Stimulated activated CD8-positive, alpha-beta memory T cell treated with anti-CD3 and anti-CD28 coated beads, Interleukin-4, amount 100 ng/mL, for 48 hours (primary cell): ENCODE measurements at places on chromosomes 13 and 19.
A peak's percentile ranks its signal among the peaks of the same experiment; 100 is the strongest.

DNA sequence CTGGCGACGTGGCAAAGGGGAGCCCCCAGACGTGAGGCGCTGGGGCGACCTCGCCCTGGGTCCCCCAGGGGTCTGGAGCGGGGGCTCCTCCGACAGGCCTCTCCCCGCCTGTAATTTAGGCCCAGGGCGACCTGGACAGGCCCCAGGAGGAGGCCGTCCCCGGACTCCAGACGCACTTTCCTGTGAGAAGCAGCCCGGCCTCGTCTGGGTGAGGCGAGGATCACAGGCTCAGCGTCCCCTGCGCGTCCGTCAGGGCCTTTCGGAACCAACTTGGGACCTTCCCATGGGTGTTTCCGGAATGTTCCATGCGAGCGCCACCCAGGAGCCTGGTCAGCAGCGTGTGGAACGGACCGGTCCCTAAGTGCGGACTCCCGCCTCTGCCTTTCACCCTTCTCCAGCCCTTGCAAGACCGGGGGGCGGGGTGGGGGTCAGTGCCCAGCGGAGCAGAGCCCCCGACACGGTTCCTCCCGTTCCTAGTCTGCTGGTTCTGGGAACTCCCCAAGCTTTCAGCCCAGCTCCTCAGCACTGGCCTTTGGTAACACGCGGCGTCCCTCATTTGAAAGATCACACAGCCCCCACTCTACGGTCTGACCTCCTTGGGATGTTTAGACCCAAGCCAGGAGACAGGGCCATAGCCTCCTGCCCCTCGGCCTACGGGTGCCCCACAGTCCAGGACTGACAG, 1.1 kb upstream of the GRTP1 start:
- no peak for DNase-seq

DNA sequence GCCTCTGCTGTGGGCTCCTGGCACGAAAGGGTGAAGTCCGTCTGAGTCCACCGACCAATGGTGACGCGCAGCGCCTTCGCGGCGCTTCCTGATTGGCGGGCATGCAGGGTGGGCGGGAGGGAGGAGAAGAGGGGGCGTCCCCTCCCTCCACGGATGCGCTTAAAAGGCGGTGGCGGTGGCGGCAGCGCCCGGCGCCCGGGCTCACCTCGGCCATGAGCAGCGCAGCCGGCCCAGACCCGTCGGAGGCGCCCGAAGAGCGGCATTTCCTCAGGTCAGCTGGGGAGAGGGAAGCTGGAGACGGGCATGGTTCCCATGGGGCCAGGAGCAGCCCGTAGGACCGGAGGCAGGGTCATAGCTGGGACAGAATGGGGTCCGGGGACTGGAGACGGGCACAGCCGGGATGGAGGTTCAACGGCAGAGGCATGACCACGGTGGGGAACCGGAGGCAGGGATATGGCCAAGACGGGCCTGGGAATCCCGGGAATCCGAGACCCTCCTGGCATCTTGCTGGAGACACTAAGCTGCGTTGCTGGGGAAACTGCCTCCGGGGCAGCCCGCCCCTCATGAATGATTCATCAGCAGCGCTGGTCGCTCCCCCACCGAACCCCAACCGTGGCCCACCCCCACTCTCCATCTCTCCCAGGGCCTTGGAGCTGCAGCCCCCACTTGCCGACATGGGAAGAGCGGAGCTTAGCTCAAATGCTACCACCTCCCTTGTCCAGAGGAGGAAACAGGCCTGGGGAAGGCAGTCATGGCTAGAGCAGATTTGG, at the start of gene YJEFN3:
Gene YJEFN3 (plus strand): TSS at position 191 of the 770 bp plus-strand sequence. CDS start 22 bp downstream, at position 213.
- DNase-seq, result no peak

GRCh38 chr13:98974053-98974452, 3.8 kb downstream of the DOCK9 start:
- no peak for DNase-seq

GRCh38 chr19:40716031-40716481, 630 bp downstream of the COQ8B start:
- DNase-seq, result peak; percentile 84

GRCh38 chr13:21749410-21749809, 78.5 kb downstream of the FGF9 start:
- no peak for DNase-seq

DNA sequence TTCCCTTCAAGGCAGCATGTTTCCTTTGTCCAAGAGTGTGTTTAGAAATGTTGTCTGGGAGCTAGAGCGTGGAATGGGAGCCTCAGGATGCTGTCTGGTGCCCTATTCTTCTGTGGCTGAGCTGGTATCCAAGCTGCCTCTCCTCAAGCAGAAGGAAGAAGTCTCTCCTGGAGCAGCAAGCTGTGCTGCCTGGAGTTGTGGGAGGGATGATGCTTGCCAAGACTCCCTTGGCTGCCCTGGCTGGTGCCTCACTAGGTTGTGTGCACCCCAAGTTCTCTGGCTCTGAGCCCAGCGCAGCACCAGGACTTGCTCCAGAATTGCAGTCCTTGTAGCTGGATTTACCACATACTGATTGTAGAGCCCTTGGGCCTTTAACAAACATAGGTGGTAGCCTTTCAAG, 4.7 kb upstream of the CYP4F3 start:
- no peak for DNase-seq

DNA sequence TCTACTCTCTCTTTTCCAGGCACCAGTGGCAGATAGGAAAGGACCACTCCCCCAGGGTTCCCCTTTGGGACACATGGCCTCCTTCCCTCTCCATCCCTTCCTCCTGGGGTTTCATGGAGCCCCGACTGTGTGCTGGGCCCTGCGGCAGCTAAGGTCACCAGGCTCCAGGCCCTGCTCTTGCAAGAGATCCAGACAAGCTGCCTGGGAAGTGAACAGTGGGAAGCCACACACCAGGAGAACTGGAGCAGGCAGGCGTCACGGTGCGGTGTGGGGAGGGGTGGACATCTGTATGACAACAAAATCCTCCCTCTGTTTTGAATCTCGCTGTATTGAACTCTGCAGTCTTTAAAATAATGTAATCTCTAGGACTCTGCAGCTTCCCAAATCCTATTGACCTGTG, 330.1 kb downstream of the UQCRFS1 start:
- no peak for DNase-seq

GRCh38 chr19:1836458-1837221, 11.6 kb downstream of the REXO1 start:
- no peak for DNase-seq

DNA sequence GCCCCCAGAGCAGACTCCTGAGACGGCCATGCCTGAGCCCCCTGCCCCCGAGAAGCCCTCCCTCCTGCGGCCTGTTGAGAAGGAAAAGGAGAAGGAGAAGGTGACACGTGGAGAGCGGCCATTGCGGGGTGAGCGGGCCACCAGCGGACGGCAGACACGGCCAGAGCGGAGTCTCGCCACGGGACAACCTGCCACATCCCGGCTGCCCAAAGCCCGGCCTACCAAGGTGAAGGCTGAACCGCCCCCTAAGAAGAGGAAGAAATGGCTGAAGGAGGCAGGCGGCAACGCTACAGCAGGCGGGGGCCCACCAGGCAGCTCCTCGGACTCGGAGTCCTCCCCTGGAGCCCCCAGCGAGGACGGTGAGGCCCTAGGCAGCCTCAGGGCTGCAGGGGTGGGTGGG, 24.1 kb downstream of the RRAS start:
- no peak for DNase-seq

GRCh38 chr13:103275722-103276121, 209.5 kb upstream of the SLC10A2 start:
- no peak for DNase-seq

DNA sequence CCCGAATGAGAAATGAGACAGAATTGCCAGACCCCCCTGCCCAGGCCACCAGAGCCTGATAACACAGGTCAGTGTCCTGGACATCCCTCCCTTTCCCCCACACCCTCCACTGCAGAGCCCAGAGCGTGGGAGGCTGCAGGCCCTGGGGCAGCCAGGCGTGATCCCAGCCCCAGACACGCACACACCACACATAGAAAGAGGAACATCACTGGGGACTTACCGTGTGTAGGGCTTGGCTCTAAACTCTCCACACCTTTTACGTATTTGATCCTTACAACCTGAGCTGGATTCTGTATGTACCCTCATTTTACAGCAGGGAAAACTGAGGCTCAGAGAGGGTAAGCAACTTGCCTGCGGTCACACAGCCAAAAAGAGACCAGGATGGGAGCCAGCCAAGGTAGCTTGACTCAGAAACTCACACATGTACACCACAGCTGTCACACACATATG, 334 bp upstream of the ANGPTL6 start:
- DNase-seq, result no peak

- DNase-seq, result no peak
Observed at GRCh38 chr13:73060251-73061160, 1.7 kb downstream of the KLF5 start.

DNA sequence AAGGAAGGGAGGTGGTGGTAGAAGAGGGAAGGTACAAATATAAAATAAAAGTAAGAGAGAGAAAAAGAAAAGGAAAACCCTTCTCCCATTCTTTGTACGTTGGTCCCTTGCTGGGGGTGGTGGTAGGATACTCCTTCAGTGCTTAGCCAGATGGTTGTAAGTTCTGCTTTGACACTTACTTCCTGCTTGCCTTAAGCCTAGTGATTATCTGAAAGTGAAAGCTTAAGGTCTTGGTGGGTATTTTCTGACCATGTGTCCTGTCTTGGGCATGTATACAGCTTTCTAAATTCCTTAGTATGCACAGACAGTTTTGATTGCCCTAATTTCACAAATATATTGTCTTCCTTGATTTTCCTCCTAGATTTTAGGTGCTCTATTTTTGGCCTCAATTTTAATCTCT, 314.8 kb downstream of the PCDH17 start:
- no peak for DNase-seq

GRCh38 chr19:48400018-48400742, 6.7 kb downstream of the GRIN2D start:
- peak; percentile 68 for DNase-seq

DNA sequence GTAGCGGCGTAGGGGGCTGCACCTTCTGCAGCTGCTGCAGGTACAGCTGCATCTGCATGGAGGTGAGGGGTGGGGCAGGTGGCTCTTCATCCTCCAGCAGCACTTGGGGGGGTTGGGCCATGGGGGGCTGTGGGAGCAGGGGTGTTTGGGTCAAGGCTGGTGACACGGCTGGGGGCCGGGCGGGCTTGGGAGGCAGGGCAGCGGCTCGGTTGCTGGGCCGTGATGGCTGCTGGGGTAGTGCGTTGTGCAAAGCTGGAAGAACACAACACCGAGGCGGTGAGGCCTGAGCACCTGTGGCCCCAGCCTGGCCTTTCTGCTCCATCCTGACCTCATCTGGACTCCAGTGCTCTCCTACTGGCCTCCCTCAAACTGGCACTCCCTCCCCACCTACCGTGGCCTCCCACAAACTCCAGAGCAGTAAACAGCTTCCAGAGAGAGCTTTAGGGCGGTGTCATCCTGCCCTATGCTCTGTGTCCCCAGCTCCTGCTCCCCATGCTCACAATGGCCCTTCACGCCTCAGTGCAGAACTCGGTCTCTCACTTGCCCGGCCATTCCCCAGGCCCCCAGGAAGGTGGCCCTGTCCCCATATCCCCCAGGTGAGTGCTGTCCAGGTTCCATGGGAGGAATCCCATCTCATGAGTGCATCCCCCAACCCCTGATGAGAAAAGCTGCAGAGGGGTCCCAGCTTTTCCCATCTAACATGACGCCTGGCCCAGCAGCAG, 11.1 kb upstream of the EPHX3 start:
- no peak for DNase-seq

GRCh38 chr19:13795595-13796300, 505 bp downstream of the ZSWIM4 start:
- DNase-seq, result no peak

DNA sequence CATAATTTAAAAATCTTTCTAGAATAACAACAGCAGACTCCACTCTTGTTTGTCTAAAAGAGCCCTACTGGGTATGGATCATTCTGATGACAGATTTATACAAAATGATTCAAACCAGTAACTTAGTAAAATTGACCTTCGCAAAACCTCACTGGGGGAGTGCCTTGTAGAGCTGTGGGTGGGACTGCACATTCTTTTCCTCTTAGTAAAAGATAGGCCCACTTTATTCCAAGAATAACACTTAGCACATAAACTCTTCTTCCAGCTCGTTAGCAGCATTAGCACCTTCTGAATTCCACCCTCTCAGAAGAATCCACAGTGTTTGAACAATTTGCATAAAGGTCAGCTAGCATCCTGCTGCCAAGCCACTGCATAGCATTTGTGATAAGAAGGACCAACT, 106.8 kb downstream of the STOML3 start:
- DNase-seq, result no peak

GRCh38 chr19:2841855-2842574, 740 bp downstream of the ZNF555 start:
- DNase-seq, result no peak

DNA sequence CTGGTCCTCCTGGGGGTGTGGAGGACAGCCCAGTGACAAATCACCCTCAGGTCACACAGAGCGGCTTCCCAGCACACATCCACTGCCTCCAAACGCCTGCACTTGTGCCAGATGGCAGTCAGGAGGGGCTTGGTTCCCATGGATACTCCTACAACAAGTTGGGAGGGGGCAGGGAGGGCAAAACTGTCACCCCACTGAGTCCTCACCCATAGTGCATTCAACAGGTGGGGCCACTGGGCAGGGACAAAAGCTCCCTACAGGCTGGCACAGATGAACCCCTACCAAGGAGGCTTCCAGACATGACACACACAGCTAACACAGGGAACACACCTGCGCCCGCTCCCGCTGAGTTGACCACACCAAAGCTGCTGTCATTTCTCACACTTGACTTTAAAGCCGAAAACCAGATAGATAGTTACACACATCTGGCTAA, 120.5 kb downstream of the STK24 start:
- DNase-seq, result no peak

GRCh38 chr19:23867895-23868294, 46.8 kb upstream of the ZNF726 start:
- DNase-seq, result no peak

DNA sequence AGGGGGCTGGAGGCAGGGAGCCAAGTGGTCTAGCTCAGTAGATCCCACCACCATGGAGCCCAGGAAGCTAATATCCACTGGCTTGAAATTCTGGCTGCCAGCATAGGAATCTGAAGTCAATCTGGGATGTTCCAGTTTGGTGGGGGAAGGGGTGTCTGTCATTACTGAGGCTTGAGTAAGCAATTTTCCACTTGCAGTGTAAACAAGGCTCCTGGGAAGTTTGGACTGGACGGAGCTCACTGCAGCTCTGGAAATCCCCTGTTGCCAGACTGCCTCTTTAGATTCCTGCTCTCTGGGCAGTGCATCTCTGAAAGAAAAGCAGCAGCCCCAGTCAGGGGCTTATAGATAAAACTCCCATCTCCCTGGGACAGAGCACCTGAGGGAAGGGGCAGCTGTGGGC, 349.2 kb upstream of the KLHL1 start:
- no peak for DNase-seq

GRCh38 chr19:9735986-9736385, 32.6 kb downstream of the ZNF846 start:
- DNase-seq, result no peak

- DNase-seq, result no peak
Observed at GRCh38 chr19:48632692-48633147, 4.5 kb downstream of the DBP start.

GRCh38 chr19:13548131-13548530, 41.9 kb upstream of the CACNA1A start:
- DNase-seq, result no peak

- peak; percentile 66 for DNase-seq
Observed at GRCh38 chr19:35856546-35857149, at the start of gene KIRREL2. TSS of gene KIRREL2 (plus strand) at chr19:35856911. CDS start at chr19:35857120, 209 bp downstream.

- no peak for DNase-seq
Observed at GRCh38 chr13:43074824-43075510, 51.6 kb downstream of the DNAJC15 start.

- DNase-seq, result no peak
Observed at GRCh38 chr19:18415178-18415867, 3.9 kb upstream of the SSBP4 start.
